ENCODE measurements at places on chromosomes 6 and 20.
A peak's percentile ranks its signal among the peaks of the same experiment; 100 is the strongest.

DNA sequence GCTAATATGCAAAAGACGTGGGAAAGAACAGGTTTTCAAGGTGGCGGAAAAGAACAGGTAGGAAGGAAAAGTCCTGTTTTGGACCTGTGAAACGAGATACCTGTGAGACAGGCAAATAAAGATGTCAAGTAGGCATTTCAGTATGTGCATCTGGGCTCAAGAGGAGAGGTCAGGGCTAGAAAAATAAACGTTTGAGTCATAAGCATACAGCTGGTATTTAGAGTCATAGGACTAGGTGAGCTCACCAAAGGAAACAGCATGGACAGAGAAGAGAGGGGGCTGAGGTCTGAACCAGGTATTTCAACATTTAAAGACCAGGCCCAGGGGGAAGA lies 14.9 kb downstream of the MTFR2 start:
- DNase-seq: peak; percentile 38

- no peak for DNase-seq
These were observed 124.9 kb downstream of the SCML4 start for GRCh38 chr6:107699254-107699653.

DNA sequence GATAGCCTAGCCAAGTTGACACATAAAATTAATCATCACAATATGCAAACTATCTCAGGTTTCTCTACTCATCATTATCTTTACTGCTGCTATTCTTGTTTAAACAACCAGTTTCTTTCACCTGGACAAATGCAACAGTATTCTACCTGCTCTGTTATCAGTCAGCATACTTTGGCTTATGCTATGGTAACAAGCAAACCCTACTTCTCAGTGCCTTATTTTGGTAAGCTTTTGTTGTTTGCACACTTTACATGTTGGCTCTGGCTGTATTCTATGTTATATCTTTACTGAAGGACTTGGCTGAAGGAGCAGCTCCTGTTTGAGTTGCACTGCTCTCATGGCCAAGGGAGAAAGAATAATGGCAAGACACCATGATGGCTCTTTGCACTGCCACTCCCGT lies 463.1 kb downstream of the EPM2A start:
- DNase-seq: no peak

- DNase-seq: no peak
These were observed 65.3 kb downstream of the PSMB1 start for GRCh38 chr6:170487707-170488329.
